ENCODE measurements at places on chromosomes 11 and 22. TPM values are rescaled to one million over a fixed set of nuclear protein-coding genes. Genes with fewer than 3 reads are reported as not detected.

PIH1D2 gene
- total RNA-seq = 0.85 TPM

LRRC56 gene
- total RNA-seq = 2.5 TPM

DRD4 gene
- total RNA-seq = 5.5 TPM

NUP50 gene
- total RNA-seq = 131 TPM

RNF141 gene
- total RNA-seq = 23.9 TPM

DNA sequence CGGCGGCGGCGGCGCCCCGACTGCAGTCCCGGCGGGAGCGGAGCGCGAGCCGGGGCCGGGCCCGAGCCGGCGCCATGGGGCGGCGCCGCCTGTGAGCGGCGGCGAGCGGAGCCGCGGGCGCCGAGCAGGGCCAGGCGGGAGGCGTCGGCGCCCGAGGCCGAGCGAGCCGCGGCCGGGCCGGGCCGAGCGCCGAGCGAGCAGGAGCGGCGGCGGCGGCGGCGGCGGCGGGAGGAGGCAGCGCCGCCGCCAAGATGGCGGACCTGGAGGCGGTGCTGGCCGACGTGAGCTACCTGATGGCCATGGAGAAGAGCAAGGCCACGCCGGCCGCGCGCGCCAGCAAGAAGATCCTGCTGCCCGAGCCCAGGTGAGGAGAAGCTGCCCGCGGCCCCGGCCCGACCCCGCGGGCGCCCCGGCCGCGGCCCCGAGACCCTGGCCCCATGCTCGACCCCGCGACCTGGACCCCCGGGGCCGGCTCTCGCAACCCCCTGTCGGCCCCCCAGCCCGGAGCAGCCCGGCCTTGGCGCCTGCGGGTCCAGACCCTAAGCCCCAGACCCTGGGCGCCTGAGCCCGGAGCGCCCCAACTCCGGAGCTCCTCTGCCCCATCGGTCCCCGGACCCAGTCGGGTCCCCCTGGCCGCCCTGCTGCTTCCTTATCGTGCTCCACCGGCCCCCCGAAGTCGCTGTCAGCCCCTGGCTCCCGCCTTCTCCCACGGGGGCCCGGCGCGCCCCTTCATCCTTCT, at the start of gene GRK2:
GRK2 (plus strand) TSS at position 25 of the 739 bp plus-strand sequence; CDS start at position 252, 227 bp downstream.
- DNase-seq = no peak
- H3K4me1 ChIP-seq = peaks cover 55% of the 10 kb centered on the region
- H3K4me3 ChIP-seq = peak within 1 kb of the TSS; percentile 93
- H3K36me3 ChIP-seq = no peaks in the 10 kb centered on the region
- H3K27me3 ChIP-seq = peaks cover 25% of the 10 kb centered on the region
- H3K27ac ChIP-seq = peak within 1 kb of the TSS; percentile 80

DNA sequence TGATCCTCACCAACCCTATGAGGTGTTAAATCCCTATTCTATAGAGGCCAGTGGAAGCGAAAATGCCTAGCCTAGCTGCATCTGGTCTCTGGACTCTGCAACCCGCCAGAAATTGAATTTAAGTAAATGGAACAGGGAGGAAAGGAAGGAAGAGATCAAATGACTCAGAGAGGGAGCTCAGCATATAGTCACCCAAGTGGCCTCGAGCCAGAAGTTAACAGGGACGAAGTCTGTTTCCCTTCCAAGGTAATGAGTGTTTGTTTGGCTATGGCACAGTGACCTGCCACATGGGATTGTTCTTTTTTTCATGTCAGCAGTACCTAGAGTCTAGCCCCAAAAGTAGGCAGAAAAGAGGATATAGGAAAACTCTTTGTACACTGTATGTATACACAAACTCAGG, 66.3 kb downstream of the PAK1 start:
- H3K36me3 ChIP-seq = no peaks in the 10 kb centered on the region
- no peak overlapping the region for H3K4me3 ChIP-seq
- H3K27me3 ChIP-seq = no peaks in the 10 kb centered on the region
- 0 out of 2 replicates have a peak overlapping the region, but pooled peaks have one; percentile 31 for H3K27ac ChIP-seq

DNA sequence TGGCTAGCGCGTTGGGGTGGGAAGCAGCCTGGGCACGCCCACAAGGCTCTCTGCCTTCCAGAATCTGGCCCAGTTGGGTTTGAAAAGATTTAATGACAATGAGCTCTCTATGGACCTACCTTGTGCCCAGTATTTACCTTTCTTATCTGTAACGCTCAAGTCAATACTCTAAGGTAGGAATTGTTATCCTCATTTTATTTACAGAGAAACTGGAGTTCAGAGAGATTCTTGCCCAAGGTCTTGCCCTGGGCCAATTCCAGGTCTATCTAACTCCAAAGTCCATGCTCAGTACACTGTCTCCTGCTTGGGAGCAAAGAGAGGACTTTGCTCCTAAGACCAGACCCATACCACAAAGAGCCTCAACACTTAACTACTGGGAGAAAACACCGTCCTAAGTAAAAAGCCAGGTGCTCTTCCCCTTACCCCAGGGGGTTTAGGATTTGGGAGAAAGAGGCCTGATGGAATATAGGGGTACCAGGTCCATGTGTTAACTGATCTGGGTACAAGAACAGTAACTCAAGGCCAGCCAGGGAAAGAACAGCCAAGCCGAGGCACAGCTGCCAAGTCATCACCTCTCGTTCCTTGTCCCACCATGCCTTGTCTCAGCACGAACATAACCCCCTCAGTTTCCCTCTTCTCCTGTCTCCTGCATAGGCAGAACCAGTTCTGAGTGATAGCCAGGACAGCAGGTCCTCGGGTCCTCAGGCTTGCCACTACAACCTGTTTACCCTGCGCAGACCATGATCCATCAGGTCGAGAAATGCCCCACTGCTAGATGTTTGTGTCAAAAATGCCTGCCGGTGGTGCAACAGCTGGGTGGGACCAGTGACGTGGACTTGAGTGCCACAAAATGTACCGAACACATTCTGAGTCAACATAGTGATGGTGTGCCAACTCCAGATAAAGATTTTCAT, 14.6 kb downstream of the APOA4 start:
- no peaks in the 10 kb centered on the region for H3K4me1 ChIP-seq
- no peak for DNase-seq
- H3K27me3 ChIP-seq = no peaks in the 10 kb centered on the region
- no peak overlapping the region for H3K4me3 ChIP-seq
- H3K27ac ChIP-seq = no peak overlapping the region

- DNase-seq = no peak
- peaks cover 27% of the 10 kb centered on the region for H3K36me3 ChIP-seq
- H3K27ac ChIP-seq = no peak overlapping the region
- H3K4me3 ChIP-seq = no peak overlapping the region
Observed at GRCh38 chr11:103648670-103649400, 387.6 kb upstream of the DDI1 start.

DNA sequence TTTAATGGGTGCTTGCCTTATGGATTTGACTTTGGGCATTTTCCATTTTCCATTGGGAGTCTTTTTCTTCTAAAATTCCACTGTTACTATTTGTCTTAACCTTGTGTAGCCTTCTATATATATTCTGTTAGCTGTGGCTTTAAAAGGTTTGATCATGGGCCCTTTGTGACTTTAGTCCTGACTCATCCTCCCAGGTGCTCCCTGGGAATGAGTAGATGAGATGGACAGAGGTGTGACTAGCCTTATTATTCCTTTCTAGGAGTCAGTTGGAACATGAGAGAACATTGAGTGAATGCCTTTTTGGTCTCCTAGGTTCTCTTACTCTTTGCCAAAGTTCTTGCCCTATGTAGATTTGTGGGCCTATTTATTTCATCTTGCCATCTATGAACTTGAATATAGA, 39.0 kb downstream of the DDX10 start:
- no peak overlapping the region for H3K27ac ChIP-seq
- H3K36me3 ChIP-seq = peaks cover 34% of the 10 kb centered on the region
- peaks cover 29% of the 10 kb centered on the region for H3K4me1 ChIP-seq
- no peaks in the 10 kb centered on the region for H3K27me3 ChIP-seq
- DNase-seq = no peak
- no peak overlapping the region for H3K4me3 ChIP-seq

DNA sequence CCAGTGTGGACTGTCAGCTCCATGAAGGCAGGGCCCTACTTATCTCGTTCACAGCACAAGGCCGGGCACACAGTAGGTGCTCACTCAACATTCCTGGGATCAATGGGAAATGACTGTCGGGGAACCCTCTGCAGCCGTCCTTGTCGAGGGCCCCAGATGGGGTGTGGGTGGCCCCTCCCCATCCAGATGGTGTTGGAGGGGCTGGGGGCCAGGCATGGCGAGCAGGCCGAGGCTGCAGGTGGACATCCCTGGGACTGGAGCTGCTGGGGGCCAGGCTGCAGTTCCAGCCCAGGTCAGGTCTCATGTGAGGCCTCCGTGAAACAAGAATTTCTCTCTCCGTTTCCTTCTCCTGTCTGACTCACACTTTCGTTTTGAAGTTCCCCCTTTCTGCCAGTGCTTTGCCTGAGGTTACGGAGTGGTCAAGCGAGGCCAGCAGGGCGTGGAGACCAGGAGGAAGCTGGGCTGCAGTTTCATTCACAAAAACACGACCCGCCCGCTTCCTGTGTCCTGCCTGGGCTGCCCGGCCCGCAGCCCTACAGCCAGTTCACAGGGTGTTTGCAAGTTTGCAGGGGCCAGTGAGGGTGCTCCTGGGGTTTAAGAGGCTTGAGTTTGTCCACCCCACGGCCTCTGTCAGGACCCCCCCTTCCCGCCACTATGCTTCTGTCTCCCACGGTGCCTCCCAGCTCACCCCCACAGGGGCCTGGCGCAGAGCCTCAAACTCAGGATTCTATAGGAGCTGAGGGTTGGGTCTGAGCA, 4.5 kb downstream of the MYEOV start:
- no peaks in the 10 kb centered on the region for H3K36me3 ChIP-seq
- no peak overlapping the region for H3K4me3 ChIP-seq
- DNase-seq = no peak
- H3K27me3 ChIP-seq = no peaks in the 10 kb centered on the region
- no peak overlapping the region for H3K27ac ChIP-seq
- H3K4me1 ChIP-seq = peaks cover 11% of the 10 kb centered on the region

- no peak overlapping the region for H3K4me3 ChIP-seq
- H3K27me3 ChIP-seq = no peaks in the 10 kb centered on the region
- H3K36me3 ChIP-seq = peaks cover 76% of the 10 kb centered on the region
- no peak for DNase-seq
Observed at GRCh38 chr22:21802056-21802455, 65.4 kb downstream of the MAPK1 start.

GRCh38 chr22:31248138-31248745, 36.1 kb downstream of the LIMK2 start:
- H3K4me1 ChIP-seq = peaks cover 36% of the 10 kb centered on the region
- DNase-seq = peak; percentile 80
- H3K36me3 ChIP-seq = no peaks in the 10 kb centered on the region
- peak overlapping the region; percentile 92 for H3K27ac ChIP-seq
- H3K27me3 ChIP-seq = no peaks in the 10 kb centered on the region
- peak overlapping the region; percentile 64 for H3K4me3 ChIP-seq

DNA sequence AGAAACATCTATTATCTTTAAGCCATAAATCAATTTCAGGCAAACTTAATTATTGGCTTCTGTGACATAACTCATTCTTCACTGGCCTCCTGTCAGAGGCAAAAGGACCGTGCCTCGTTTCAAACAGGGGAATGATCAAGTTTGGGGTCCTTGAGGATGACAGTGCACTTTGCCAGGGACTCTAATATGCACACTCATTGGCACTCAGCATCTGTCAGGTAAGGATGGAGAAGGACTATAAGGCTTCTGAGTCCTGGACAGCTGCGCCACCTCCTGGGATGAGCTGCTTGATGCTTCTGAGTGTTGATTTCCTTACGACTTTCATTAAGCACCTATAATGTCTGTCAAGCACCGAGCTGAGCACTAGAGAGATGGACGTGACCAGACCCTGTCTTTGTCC, 20.2 kb downstream of the BPIFC start:
- peak; percentile 34 for DNase-seq
- H3K36me3 ChIP-seq = no peaks in the 10 kb centered on the region
- H3K27me3 ChIP-seq = peaks cover 27% of the 10 kb centered on the region
- H3K4me3 ChIP-seq = no peak overlapping the region
- H3K4me1 ChIP-seq = no peaks in the 10 kb centered on the region

GRCh38 chr11:116176484-116177005, 596.2 kb downstream of the BUD13 start:
- no peaks in the 10 kb centered on the region for H3K36me3 ChIP-seq
- H3K27me3 ChIP-seq = no peaks in the 10 kb centered on the region
- no peak for DNase-seq
- H3K27ac ChIP-seq = no peak overlapping the region
- H3K4me1 ChIP-seq = peaks cover 59% of the 10 kb centered on the region
- no peak overlapping the region for H3K4me3 ChIP-seq

DNA sequence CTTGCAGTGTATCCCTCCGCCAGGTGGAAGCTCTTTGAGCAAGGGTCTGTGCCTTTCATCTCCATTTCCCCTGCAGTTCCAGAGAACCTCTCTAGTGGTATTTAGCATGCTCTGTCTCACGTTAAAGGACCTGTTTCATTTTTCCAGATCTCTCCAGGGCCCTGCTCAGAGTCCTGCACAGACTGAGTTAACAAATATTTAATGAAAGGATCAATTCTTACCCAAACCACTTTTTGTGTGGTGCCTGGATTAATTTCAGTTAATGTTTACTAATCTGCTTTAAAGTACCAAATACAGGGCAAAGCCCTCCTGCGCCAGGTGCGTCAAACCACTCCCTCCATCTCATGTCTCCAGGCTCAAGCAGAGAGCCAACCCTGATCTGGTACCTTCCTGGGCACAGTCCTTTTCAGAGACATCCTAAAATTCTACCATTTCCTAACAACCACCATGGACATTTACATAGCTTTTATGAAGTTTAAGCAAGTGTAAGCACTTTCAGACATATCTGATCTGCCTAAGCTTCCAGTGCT, 18.7 kb upstream of the ACER3 start:
- DNase-seq = no peak
- no peaks in the 10 kb centered on the region for H3K36me3 ChIP-seq
- H3K4me3 ChIP-seq = no peak overlapping the region
- H3K27ac ChIP-seq = no peak overlapping the region
- H3K27me3 ChIP-seq = peaks cover 3% of the 10 kb centered on the region
